GM06990 (cell line): ENCODE measurements at places on chromosomes 5 and 9.

DNA sequence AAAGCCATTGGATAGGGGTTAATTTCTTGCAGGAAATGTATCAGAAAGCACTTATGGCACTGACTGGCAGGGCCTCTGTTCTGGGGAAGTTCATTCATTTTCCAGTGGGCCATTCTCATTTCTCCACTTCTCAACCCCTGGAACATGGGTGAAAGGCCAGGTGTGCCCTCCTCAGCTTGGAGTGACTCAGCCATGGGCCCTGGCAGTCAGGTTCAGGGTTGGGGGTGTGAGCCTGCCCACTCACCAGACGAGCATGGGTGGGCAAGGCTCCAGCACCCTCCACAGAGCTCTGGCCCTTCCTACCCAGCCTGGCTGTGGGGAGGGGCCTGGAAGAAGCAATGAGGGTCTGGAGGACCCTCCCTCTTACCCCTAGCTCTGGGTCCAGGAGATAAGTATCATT is 174.4 kb downstream of the HSPA4 start:
- DNase-seq, result no peak

DNA sequence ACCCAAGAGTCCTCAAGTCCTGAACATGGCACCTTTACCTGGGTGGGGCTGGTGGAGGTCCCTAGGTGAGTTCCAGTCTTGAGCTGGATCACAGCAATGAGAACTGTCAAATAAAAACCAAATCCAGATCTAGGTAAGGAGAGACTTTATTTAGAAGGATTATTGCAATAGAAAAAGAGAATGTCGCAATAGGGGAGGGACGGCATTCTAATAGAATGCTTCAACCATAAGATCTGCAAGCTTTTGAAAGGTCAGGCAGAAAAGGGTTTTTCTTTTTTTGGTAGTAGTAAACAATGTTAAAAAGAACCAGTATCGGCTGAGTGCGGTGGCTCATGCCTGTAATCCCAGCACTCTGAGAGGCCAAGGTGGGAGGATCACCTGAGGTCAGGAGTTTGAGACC is 5.2 kb upstream of the GCNT1 start:
- DNase-seq, result no peak

- no peak for DNase-seq
Measured at GRCh38 chr9:38254151-38254550, 138.4 kb upstream of the ALDH1B1 start.

- no peak for DNase-seq
Measured at GRCh38 chr5:143874312-143874711, 62.4 kb downstream of the HMHB1 start.

DNA sequence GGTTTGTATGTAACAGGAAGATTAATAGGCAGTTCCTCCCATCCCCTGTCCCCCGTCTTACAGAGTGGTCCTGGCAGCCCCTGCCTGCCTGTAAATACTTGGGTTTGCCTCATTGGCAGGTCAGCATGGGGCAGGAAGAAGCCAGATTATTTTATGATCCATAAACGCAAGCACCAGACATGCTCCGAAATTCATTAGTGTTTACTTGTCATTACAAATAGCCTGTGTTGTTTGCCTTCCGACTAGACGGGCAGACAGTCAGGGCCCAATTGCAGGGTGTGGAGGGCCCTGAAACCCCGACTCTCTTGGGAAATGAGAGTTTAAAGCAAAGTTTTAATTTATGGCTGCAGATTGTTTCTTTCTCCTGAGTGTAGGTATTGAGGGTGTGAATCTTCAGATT is 97.2 kb downstream of the RALGPS1 start:
- no peak for DNase-seq

DNA sequence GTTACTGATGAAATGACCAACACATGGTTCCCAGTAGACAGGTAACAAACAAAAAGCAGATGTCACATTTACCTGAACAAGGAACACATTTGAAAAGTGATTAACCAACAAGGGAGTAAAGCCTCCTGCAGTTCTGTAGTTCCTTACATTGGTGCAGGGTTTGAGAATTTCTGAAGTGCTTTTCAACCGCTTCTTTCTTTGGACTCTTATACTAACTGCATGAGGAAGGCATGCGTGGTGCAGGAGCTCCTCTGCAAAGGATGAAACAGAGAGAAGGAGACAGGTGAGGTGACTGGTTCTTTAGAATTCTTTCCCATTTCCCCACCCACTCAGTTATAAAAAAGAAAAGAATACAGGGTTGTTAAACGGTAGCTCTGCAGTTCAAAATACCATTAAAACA is 4.6 kb upstream of the IL9 start:
- DNase-seq, result no peak

- DNase-seq, result no peak
Measured at GRCh38 chr9:84917366-84918070, 248.0 kb downstream of the NTRK2 start.

- no peak for DNase-seq
Measured at GRCh38 chr9:71549023-71549422, 219.3 kb downstream of the CEMIP2 start.

- DNase-seq, result no peak
Measured at GRCh38 chr5:174690271-174690670, 34.1 kb upstream of the MSX2 start.

DNA sequence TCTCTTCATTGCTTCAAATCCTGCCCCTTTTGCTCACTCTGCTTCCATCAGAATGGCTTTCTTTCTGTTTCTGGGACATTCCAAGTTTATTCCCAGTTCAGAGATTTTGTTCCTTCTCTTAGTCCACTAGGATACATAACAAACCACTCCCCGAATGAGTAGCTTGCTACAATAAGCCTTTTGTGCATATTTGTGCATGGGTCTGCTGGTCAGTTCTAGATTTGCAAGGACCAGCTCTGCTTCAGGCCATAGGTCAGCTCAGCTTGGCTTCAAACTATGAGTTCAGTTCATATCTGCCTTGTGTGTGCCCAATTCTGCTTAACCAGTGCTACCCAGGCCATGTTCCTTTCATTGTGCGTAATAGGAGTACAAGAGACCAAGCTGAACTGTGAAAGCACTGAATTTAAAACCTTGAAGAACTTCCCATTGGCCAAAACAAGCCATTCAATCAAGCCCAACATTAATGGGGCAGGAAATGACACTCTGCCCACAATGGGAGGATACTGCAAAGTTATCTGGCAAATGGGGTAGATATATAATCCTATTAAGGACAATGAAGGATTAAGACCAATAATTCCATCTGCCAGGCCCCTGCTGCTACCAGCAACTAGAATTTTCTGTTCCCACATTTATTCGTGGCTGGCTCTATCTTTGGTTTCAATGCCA is 328.8 kb downstream of the PRELID2 start:
- no peak for DNase-seq

- no peak for DNase-seq
Measured at GRCh38 chr5:52808316-52808901, 20.7 kb downstream of the ITGA1 start.

GRCh38 chr5:112512901-112513300 is 93.8 kb upstream of the EPB41L4A start:
- no peak for DNase-seq

GRCh38 chr5:82023644-82024043 is 51.8 kb downstream of the ATG10 start:
- no peak for DNase-seq

DNA sequence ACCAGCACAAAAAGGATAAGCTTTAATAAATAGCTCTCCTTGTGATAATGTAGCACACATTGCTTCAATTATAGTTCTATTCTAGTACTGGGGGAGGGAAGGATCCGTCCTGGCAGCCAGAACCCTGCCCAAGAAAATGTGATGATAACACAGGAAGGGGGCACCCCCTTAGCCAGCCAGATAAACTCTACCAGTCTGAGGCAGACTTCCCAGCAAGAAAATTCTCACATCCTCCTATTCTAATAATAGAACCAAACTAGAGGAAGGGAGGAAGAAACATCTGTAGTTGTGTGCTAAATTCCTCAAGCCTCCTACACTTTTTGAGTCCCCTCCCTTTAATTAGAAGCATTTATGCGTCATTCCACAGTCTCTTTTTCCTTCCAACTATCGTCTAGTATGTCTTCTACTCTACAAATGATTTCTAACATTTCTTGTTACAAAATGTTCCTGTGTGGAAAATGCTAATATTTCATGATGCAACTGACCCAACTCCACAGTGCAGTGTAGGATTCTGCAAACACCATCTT is 261.0 kb downstream of the SEMA5A start:
- no peak for DNase-seq

DNA sequence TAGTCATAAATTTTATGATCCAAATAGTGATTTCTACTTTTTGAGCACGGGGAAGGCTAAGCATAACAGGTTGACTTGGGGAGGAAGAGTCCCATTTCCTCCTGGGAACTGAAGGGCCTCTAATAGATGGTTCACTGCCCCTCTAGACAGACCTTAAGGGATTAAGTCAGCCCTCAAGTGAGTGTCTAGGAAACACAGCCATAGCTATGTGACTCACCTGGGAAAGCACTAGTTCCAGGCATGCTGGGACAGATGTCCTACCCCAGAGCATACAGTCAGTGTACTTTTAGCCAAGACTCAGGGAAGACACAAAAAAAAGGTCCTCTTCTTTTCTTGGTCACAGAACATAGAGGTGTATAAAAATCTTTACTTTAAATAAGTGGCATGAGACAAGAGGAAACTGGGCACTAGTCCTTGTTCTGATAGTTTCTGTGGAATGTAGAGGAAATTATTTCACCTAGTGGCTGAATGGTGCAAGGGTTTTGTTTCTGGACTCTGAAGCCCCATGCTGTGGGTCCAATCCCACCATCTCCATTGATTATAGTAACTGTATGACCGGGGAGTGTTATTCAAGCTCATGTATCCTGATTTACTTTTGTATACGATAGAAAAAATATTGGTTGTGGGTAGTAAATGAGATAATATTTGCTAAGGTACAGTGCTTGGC is 86.0 kb downstream of the NREP start:
- no peak for DNase-seq

GRCh38 chr9:2354856-2355696 is 266.5 kb upstream of the VLDLR start:
- DNase-seq, result no peak

DNA sequence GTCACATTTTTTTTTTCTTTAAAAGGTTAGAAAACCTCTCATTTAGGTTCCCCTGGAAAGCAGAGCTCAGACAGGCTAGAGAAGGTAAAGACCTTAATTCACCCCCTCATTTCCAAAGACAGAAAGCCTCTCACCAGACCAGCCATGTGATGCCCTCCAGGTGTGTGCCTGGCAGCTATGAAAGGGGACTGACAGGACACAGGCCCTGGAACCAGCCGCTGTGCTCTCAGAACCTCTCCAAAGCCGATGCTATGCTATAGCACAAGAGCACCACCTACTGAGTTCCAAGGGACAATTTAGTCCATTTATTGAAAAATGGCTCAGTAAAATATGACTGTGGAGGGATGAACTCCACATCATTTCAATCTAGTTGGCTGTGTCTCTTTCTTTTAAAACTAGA is 48.8 kb downstream of the FANCC start:
- no peak for DNase-seq

- DNase-seq, result peak; percentile 44
Measured at GRCh38 chr5:124951661-124952060, 205.2 kb upstream of the ZNF608 start.

GRCh38 chr5:7904170-7904569 is 35.2 kb downstream of the MTRR start:
- DNase-seq, result no peak

- DNase-seq, result no peak
Measured at GRCh38 chr5:6404129-6404528, 25.8 kb upstream of the MED10 start.

GRCh38 chr5:96177303-96177869 is 215.7 kb upstream of the ELL2 start:
- peak; percentile 57 for DNase-seq

- no peak for DNase-seq
Measured at GRCh38 chr5:61177716-61178115, 15.4 kb upstream of the SMIM15 start.

- no peak for DNase-seq
Measured at GRCh38 chr5:154318691-154319090, 127.1 kb upstream of the SAP30L start.

DNA sequence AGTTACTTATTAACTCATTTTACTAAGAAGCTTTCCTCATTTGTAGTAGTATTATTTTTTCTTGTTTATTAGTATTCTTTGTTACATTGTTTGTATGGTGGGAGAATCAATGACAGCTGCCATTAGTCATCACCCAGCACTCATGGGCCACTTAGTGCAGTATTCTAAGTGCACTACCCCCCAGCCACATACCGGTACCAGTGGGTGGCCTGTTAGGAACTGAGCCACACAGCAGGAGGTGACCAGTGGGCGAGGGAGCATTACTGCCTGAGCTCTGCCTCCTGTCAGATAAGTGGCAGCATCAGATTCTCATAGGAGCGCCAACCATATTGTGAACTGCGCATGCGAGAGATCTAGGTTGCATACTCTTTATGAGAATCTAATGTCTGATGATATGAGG is 24.2 kb upstream of the CAMLG start:
- no peak for DNase-seq

- DNase-seq, result no peak
Measured at GRCh38 chr9:110252509-110253139, 3.7 kb downstream of the TXN start.

DNA sequence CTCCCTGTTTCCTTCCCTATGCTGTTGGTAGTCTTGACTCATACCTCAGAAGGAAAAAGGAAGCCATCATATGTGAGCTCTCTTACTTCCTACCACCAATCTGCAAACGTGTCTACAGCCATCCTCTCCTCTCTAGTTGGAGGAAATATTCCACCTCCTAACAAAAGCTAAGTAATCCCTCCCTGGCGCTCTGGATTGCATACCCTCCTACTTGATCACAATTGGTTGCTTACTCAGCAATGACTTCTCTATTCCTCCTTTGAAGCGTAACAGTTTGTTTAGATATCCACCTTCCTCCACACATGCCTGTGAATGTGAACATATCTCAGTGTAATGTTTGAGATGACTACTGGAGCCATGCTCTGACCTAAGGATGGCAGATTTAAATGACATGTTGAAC is 18.2 kb downstream of the RUSC2 start:
- no peak for DNase-seq

- no peak for DNase-seq
Measured at GRCh38 chr5:112646139-112646936, 91.3 kb upstream of the APC start.

DNA sequence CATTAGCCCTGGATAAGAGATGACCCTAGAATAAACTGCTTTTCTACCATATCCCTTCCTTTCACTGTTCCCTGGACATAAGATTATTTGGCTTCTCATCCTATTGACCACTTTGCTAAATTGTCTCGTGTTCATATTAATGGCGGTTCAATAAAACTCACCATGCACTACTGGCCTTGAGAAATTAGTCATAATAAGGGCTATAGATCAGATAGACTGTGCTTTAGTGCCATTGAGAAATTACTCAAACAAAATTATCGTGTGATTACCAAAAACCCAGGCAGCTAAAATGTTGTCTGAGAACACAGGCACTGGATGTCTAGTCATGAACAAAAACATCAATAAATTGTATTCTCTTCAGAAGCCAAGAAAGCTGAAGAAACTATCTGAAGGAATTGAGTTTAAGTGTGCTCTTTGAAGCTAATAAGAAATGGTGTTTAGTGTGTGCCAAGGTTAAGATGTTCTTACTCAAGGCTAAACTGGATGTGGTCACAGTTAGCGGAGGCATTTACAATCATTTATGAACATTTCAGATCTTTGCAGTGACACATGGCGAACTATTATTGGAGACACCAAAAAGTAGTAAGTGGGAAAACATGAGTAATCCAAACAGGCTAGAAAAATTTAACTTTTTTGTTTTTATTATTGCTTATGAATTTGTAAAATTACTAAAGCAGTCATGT is 460.4 kb upstream of the RORB start:
- no peak for DNase-seq

- DNase-seq, result no peak
Measured at GRCh38 chr9:27247756-27248155, 49.2 kb downstream of the EQTN start.

- no peak for DNase-seq
Measured at GRCh38 chr5:122805481-122805880, 30.6 kb downstream of the SNX2 start.
